Stimulated activated CD4-positive, alpha-beta T cell treated with anti-CD3 and anti-CD28 coated beads, Interleukin-15, amount 100 ng/mL, for 48 hours (primary cell): ENCODE measurements at places on chromosomes 1 and 21.

DNA sequence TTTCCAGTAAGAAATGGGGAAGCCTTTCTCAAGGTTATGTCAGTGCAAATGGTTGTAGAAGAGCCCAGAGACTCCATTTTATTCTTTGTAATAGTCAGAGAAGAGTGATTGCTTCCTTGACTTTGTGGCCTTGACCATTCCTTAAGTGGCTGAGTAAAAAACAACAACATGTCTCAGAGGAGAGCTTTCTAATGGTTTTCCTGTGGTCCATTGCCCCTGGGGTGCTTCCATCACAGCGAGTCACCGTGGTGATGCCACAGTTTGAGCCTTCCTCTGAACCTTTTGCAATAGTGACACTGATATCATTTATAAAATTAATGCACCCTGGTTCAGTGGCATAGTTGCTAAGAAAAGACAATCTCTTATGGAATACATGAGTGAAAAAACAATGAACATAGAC, 38.6 kb downstream of the PAPPA2 start:
- DNase-seq = no peak

GRCh38 chr1:247829656-247830055, 5.7 kb upstream of the OR14A16 start:
- DNase-seq = no peak

DNA sequence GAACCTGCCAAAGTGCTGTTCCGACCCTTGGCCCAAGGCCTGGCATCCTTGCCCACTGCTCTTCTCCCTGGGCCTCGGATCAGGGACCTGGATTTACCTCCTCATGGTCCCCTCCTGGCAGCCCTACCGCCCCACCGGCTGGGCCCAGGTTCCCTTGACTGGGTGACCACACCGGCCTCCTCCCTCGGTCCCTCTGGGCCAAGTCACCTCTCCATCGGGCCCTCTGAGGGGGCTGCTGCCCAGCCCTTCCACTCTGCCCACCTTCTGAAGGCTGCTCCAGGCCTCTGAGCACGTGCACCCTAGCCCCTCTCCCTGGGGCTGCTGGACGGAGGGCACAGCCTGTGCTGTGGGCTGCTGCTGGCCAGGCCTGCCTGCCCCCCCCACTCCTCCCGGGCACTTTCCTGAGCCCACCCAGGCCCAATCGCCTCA, 9.3 kb upstream of the MMEL1 start:
- DNase-seq = no peak

DNA sequence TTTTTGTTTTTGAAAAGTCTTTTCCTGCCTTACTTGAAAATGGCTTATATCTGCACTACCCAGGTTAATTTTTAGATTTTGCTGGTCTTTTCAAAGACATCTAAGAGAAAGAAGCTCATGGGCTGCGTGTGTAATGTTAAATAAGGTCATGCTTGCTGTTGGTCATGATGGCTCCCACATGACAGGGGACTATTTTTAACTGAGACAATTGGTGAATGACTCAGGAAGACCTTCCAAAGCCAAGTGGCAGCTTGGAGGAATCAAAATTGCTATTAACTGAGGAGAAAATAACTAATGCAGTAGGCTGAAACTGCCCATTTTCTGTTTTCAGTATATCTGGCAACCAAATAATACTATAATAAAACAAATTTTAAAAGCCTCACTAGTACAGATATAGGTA, 117.1 kb upstream of the SPAG17 start:
- no peak for DNase-seq

DNA sequence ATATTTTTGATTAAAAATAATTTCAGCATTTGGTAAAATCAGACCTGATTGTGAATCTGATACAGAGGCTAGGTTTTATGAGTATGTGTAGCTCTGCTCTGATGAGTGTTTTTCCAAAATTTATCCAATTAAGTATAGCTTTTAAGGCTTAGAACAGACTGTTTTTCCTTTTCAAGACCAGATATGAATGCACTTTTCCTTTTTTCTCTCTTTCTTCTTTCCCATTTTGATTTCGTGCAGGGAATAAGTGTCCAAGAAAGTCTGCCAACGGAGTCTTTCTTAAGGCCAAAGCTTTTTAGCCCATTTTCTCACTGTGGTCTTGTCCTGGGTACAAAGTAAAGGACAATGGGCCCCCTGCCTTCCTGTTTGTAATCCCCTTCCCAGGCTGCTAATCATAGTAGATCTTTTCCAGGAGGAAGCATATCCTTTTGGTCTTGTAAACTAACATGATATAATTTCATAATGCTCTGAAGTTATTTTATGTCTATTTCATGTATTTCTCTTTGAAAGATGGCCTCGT, 2.9 kb downstream of the KIF1B start:
- DNase-seq = no peak

DNA sequence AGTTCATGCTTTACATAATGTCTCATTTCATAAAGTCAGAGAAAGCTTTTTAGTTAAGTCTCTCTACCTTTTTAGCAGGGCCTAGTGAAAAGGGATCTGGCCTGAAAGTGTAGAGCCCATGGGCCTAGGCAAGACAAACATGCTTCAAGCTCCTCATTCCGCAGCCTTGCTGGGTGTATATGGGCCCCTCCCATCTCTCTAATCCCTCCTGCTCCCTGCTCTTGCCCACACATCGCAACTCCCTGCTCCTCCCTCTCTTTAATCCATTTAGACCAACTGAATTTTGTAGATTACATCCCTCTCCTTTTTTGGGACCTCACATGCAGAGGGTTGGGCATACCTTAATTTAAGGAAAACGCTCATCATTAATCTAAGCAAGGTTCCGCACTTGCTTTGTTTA, 42.3 kb upstream of the CCDC190 start:
- DNase-seq = no peak

DNA sequence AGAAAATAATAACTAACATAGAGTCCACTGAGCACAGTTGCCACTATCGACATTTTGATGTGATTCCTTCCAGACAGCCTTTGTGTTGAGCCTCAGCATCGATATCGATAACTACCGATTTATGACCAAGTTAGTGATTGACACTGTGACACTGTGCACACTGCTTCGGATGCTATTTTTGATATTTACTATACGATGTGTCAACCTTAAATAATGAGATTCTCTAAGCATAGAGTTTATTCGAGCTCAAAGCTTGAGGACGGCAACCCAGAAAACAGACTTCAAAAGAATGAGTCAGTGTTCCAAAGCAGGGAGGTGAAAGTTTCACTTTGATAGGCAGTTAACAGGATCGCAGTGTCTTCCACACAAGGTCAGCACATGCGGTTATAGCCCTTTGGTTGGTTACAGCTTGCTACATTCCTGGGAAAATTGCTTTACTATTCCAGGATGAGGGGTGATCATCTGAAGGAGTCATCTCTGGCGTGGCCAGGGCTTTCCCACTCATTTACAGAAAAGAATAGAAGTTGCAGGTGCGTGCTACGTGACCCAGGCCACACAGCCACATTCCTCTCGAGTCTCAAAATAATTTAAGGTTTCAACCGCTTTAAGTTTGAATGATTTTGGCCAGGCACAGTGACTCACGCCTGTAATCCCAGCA, 53.6 kb upstream of the EFHD2 start:
- no peak for DNase-seq
